SK-N-MC (cell line): ENCODE measurements at places on chromosomes 5 and 9.

DNA sequence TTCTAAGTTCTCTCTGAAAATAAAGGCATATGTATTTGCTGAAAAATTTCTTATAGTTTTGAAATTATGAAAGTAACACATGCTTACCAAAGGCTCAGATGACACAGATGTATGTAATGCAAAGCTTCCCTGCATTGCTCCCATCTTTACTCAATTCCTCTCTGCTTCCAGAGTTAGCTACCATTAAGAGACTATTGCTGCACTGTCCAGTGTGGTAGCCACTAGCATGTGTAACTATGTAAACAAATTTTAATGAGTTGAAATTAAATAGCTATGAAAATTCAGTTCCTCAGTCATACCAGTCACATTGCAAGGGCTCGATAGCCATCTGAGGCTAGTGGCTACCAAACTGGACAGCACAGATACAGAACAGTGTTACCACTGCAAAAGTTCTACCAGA, 17.9 kb downstream of the FRMD3 start:
- no peak for DNase-seq

GRCh38 chr5:104111632-104112031, 549.0 kb upstream of the NUDT12 start:
- DNase-seq, result no peak

GRCh38 chr9:123689701-123690428, 240.1 kb downstream of the DENND1A start:
- no peak for DNase-seq

DNA sequence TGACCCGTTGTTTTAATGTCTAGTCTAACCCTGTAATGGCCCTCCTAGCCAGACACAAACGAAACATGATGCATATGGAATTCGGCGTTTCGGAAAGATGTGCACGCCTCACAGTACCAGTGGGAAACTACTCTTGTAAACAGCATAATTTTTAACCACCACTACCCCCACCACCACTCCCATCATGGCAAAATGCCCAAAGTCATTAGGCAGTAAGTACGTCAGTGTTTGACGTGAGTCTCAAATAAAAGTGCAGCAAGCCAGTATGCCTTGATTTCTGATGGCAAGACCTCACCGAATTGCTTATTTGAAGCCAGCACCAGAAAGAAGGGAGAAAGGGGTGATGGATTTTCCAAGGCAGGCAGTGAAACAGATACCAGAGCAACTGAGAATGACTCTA, 71.4 kb downstream of the ADRB2 start:
- DNase-seq, result no peak

DNA sequence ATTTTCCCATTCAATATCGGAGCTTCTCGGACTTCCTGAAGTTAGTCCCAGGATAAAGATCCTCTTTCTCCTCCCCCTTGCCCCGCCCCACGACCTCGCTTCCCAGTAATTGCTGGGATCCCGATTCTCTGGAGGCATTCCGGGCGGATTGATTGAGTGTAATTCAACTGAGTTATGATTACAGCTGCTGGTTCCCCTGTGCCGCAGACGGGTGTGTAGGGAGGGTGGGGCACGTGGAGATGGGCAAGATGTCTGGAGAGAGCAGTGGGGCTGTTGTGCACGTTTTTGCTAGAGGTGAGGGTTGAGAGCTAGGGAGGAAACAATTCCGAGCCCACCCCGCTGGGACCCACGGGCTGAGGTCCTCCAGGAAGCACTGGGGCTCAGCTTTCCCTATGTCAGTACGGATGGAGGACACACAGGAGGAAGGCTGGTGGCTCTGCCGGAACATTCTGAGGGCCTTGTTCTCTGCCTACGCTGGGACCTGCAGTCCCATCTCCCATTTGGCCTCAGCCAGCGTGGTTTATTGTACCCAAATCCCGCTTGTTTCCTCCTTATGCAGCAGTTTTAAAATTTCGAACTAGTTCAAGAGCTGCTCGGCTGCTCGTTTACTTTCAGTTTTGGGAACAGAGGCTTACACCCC, 2.4 kb upstream of the DMRT2 start:
- no peak for DNase-seq

GRCh38 chr5:44943647-44944046, 134.9 kb downstream of the MRPS30 start:
- no peak for DNase-seq

GRCh38 chr9:100589582-100589981, 11.7 kb downstream of the CAVIN4 start:
- DNase-seq, result no peak

- DNase-seq, result no peak
These were observed 23.5 kb upstream of the SNX2 start for GRCh38 chr5:122751293-122751782.

- DNase-seq, result no peak
These were observed 65.4 kb upstream of the STK32A start for GRCh38 chr5:147169399-147169798.

- DNase-seq, result no peak
These were observed 45.7 kb upstream of the FAM170A start for GRCh38 chr5:119583684-119584083.

DNA sequence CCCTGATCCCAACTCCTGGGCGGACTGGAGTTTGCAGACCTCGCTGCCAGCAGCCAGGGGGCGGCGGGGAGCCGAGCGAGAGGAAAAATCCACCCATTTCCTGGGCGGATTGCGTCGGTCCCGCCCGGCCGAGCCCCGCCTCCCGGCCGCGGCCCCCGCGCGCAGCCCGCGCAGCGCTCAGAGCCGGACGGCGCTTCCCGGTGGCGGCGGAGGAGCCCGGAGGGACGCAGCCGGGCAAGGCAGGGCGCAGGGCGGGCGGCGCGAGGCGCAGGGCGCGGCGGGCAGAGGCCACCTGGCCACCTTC, at the start of gene OLFM1:
OLFM1 (plus strand) TSS at position 180 of the 304 bp plus-strand sequence. CDS start 322 bp downstream, outside the sequence.
- peak; percentile 30 for DNase-seq

- no peak for DNase-seq
These were observed 36.1 kb upstream of the SLC2A8 start for GRCh38 chr9:127360829-127361228.

DNA sequence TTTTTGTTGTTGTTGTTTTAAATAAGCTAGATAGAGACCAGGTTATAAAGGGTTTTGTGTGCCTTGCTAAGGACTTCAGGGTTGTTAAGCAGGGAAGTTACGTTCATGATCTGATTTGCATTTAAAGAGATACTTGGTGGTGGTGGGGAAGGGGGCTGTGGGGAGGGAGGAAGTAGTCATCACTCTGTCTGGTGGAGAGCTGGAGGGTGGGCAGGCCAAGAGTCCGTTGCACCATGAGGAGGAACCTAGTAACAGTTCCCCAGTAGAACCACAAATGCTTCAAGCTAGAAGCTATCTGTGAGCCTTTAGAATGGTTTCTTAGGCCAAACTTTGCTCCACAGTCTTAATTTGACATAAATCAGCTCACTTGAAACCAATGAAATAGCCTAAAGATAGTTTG, 18.7 kb upstream of the ROPN1L start:
- DNase-seq, result no peak

DNA sequence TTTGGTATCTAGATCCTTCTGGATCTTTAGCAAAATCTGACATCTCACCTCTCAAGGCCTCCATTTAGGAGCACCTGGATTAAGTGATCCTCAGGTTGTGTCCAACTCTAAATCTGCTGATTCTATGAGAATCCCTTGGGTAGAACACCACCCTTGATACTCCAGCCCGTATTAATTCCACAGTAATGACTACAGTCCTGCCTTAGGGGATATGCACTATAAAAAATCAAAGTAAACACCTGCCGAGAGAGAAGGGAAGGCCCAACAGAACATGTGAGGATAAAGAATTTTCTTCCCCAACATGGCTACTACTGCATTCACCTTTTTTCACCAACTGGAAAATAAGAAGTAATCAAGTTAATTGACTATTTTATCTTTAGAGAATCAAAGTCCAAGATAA, 27.6 kb downstream of the DAP start:
- DNase-seq, result no peak

DNA sequence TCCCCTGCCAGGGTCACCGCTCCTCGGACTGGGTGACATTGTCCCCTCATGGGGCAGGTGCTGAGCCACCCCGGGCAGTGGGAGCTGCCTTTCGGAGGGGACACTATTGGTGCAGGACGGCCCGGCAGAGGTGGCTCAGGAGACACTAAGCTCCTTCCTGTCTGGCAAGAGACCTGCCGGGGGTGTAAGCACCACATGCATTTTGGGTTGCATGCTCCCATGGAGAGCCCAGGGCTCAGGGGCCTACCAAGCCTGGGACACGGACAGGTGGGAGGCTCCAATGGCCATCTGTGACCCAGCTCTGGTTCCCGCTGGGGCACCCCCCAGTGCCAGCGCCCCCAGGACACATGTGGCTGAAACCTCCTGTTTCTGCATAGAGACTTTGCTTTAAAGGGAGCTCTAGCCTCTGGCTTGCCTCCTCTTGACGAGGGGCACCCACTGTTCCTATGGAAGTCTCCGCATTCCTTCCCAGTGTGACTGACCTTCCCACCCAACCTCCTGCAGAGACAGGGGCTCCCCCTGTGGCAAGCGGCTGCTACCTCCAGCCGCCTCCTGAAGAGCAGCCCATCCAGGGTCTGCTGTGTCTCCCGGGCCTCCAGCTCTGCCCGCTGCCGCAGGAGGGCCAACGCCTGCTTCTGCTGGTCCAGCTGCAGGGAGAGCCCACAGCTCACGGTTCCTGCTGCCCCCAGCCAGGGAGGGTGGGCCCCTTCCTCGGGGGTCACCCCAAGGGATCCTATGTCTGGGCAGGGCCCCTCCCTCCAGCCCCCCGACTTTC, 28.1 kb downstream of the CCDC187 start:
- DNase-seq, result no peak
